Osteoblast (primary cell): ENCODE measurements at places on chromosomes 3 and 15. TPM values are rescaled to one million over a fixed set of nuclear protein-coding genes. Genes with fewer than 3 reads are reported as not detected.

The TGM5 gene
- total RNA-seq: not detected in 2 replicates

The CHAC1 gene
- 30.0 and 30.1 TPM in 2 replicates for total RNA-seq

The SLC28A1 gene
- not detected in 2 replicates for total RNA-seq

The CACNA2D3 gene
- under 0.01 and 0.36 TPM in 2 replicates for total RNA-seq

The CPA3 gene
- 1.1 and 2.1 TPM in 2 replicates for total RNA-seq

The RETNLB gene
- total RNA-seq: not detected in 2 replicates

The DNAJC13 gene
- 94.0 and 116 TPM in 2 replicates for total RNA-seq

The TAGLN3 gene
- total RNA-seq: not detected in 2 replicates

The GLDN gene
- 0.59 and 1.1 TPM in 2 replicates for total RNA-seq

The XCR1 gene
- not detected in 2 replicates for total RNA-seq

The LRRC15 gene
- total RNA-seq: 3.6 and 5.0 TPM in 2 replicates

The TOP2B gene
- total RNA-seq: 66.6 and 71.7 TPM in 2 replicates

DNA sequence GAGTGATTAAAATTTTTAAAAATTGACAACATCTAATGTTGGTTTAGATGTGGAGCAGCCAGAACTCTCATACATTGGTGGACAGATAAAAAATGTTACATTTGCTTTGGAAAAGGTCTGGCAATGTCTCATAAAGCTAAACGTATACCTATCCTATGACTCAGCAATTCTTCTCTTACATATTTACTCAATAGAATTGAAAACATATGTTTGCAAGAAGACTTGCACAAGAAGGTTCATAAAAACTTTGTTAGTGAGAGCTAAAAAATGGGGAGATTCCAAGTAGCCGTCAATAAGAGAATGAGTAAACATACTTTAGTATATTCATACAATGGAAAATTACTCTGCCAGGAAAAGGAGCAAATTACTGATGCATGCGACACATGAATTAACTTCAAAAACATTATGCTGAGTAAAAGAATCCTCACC is 30.0 kb downstream of the MASP1 start:
- DNase-seq: no peak

DNA sequence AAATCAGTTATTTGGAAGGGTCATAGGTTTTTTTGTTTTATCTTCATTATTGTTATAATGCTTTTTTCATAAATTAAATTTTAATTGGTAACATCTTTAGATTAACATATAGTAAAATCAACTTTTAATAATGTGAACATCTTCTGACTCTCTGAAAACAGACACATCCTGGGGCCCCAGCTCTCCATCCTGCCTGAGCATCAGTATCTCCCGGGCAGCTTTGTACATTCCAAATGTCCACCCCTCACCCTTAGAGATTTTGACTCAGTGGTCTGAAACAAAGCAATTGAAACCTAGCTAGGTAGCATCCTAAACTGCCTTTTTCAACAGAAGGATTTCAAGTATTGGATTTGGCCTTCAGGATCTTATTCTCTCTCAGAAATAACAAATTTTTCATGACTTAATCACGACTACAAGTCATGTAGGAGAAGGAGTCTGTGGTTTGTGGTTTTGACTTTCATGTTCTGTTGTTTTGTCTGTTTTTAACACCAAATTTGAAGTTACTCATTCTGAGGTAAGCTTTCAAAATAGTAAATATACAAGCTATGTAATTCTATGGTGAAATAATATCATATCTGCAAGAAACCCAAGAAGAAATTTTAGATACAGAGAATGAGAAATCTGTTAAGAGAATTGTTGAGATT is 147.3 kb upstream of the UBE2E2 start:
- no peak for DNase-seq

GRCh38 chr3:118761291-118761606 is 273.4 kb downstream of the IGSF11 start:
- DNase-seq: no peak

GRCh38 chr3:20246662-20247061 is 60.7 kb upstream of the SGO1 start:
- DNase-seq: no peak

DNA sequence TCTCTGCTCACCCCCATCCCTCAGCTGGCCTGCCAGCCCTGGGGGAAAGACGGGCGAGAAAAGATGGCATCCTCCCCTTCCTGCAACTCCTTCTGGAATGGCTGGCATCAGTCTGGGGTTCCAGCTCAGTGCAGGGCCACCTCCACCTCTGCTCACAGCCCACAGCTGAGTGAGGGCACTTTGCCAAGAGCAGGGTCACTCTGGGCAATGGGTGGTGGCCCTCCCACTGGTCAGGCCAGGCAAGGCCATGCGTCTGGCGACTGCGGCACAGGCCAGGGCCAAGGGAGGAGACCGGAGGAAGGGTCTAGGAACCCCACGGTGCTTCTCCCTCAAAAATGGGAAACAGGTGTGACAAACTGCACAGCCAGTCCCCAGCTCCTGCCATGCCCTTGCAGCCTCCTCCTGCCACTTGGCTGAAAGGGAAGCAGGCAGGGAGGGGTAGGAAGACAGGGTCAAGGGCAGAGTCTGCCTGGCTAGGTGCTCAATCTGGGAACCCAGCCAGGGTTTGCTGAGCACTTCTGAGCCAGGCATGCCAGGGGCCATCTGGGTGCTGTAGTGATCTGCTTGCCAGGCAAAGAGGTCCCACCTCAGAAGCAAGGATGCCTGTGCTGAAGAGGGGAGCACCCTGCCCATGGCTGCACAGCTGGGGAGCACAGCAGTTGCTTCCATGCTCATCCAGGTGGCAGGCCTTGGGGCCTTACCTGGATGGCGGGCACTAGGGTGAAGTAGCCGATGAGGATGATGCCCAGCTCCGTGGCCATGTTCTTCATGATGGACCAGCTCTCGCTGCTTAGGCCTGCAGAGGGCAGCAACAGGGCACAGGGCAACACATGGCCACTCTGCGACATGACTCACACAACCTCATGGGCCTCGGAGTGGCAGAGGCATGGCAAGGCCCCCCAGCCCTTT is 41.2 kb downstream of the PTPN23 start:
- DNase-seq: peak; percentile 93

DNA sequence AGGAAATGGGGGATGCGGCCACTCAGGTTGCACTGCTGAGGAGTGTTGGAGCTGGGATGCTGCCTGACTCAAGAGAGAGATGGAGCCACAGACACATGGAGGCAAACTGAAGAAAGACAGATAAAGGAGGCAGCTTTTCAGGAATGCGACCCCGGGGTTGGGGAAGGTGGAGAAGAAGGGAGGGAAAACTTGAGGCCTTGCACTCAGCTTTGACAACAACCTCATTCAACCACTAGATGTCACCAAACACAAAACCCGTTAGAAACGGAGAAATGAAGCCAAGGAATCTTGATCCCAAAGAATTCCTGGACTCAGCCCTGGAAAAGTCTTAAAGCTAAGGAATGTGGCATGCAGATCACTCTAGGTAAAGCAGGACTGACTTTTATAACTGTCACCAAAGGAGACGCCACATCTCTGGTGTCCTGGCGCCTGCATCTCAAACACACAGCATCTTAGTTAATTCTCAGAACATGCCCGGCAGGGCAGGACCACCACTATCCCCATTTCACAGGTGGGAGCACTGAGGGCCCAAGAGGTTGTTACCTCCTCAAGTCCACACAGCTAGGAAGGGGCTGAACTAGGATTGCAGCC is 59.6 kb upstream of the LMCD1 start:
- DNase-seq: peak; percentile 99

DNA sequence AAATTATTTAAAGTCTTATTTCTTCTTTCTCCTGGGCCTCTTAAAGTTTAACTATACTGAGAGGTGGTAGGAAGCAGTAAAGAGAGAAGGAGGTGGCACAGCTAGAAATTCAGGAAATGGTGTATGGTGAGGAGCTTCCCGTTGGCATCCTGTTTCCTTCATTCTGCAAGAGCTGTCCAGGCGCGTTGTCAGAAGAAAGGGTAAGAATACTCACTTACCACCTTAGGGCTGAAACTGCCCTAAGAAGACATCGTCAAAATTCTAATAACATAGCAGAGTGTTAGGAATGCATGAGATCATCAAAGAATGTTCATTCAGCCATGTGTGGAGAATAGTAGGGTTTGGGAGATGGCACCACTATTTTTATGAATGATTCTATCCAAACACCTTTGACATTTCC is 699.6 kb downstream of the MCTP2 start:
- DNase-seq: no peak

DNA sequence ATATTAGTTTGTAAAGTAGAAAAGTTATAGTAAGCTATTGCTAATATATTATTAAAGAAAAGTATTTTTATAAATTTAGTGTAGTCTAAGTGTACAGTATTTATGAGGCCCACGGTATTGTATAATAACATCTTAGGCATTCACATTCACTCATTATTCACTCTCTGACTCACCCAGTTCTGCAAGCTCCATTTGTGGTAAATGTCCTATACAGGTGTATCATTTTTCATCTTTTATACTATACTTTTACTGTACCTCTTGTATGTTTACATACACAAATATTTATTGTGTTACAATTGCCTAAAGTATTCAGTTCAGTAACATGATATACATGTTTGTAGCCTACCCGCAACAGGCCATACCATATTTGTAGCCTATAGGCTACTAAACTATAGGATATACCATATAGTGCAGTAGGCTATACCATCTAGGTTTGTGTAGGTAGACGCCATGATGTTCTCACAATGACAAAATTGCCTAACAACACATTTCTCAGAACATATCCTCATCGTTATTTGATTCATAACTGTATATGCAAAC is 246.8 kb upstream of the ALCAM start:
- peak; percentile 66 for DNase-seq

- no peak for DNase-seq
Measured at GRCh38 chr3:149975919-149976318, 5.2 kb upstream of the PFN2 start.

GRCh38 chr3:10744098-10744465 is 71.9 kb upstream of the SLC6A11 start:
- DNase-seq: peak; percentile 84

DNA sequence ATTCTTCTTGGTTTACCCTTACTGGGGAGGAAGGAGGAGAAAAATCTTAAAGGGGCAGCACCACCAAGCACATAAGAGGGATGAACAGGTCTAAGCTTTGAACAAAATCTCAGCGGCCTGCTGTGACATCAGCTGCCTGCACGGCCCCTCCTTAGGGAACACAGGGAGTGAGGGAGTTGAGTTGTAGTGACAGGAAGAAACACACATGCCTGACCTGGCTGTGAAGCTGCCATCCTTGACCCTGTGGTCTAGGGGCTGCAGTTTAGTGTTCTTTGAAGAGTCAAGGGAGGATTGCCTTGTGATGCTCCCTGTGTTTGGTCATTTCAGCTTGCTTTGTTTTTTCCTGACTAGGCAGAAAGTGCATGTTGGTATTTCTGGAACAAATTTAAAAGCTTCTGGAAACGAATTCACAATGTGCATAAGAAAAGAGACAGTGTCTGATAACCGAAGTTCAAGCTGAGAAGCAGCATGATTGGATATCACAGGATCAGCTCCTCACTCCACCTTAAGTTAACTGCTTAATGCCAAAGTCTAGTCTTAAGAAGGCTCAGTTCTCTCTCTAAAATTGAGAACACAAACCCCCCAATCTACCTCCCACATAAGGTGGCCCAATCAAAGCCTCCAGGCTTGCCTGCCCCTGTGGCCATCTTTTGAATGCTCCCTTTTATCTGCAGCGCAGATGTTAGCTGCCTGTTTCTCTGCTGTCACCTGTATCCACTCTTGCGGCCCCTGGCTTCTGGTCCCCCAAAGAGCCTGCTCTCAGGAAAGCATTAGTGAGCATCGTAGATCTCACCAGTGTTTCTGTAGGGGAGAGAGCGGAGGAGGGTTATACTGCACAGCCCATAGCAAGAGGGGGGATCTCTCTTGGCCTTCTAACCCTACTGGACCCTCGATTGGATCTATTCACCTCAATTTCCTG is 82.2 kb downstream of the SCN11A start:
- no peak for DNase-seq

GRCh38 chr3:126130981-126131745 is 47.2 kb upstream of the SLC41A3 start:
- no peak for DNase-seq

DNA sequence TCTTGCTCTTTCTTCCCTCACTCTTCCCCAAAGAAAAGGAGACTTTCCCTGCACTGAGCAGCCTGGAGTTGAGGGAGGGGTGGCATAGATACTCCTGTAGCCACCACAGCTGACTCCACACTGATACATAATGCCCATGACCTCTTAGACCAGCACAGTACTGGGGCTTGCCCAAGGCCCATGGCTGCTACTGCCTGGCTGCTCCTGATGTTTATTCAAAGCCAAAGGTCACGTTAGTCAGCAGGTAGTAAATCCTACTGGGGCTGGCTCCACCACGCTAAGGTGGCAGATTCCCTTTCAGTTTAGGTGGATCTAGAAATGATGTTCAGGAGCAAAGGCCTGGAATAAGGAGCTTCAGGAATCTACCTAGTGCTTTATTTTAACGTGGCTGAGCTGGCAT is 212.7 kb downstream of the C3orf38 start:
- no peak for DNase-seq

DNA sequence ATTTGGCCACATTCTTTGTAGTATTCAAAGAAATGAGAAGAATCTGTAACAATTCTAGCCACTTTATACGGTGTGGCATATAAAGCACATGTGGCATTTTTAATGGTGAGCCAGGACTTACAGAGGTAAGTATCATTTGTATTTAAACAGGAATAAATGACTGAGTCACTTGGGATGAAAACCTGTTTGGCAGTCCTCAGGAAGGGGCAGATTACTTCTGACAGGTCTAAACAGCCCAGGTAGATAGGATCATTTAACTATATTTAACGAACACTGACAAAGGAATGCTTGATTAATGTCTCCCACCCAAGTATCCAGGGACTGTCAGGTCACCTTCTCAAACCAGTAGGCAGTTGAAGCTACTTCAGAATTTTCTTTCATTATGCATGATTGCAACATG is 241.5 kb upstream of the SATB1 start:
- DNase-seq: no peak

GRCh38 chr3:15845475-15845874 is 47.7 kb upstream of the ANKRD28 start:
- no peak for DNase-seq

- peak; percentile 66 for DNase-seq
Measured at GRCh38 chr3:150599611-150600297, 3.4 kb upstream of the SELENOT start.

GRCh38 chr15:34262362-34262761 is 37.5 kb downstream of the EMC4 start:
- no peak for DNase-seq

- DNase-seq: no peak
Measured at GRCh38 chr15:81977464-81977863, 68.4 kb downstream of the MEX3B start.

GRCh38 chr3:142149673-142149992 is 289 bp upstream of the TFDP2 start:
- no peak for DNase-seq

- DNase-seq: no peak
Measured at GRCh38 chr15:81910355-81911021, 135.3 kb downstream of the MEX3B start.
